Activated CD4-positive, CD25-positive, alpha-beta regulatory T cell treated with anti-CD3 and anti-CD28 coated beads, Interleukin-2, amount 50 U/mL, for 24 hours (primary cell): ENCODE measurements at places on chromosomes 16 and 17.

GRCh38 chr17:29215717-29216116, 30.9 kb upstream of the CRYBA1 start:
- ATAC-seq: no peak

DNA sequence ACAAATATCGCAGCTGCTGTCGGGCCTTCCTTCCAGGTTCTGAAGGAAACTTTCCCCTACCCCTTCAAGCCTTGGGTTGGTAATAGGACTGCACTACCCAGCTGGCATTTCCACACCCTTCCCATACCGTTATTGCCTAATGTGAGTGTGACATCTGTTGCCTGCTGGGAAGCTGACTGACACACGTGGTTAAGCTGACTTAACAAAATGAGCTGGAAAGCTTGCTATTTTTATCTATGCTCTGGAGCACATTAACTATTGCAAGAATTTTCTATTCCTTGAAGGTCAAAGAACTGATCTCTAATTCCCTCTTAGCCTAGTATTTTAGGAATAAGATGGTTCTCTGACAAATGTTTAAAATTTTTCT, 79.5 kb downstream of the PMP22 start:
- ATAC-seq: no peak

GRCh38 chr16:58651965-58652348, 22.3 kb upstream of the CNOT1 start:
- ATAC-seq: no peak

DNA sequence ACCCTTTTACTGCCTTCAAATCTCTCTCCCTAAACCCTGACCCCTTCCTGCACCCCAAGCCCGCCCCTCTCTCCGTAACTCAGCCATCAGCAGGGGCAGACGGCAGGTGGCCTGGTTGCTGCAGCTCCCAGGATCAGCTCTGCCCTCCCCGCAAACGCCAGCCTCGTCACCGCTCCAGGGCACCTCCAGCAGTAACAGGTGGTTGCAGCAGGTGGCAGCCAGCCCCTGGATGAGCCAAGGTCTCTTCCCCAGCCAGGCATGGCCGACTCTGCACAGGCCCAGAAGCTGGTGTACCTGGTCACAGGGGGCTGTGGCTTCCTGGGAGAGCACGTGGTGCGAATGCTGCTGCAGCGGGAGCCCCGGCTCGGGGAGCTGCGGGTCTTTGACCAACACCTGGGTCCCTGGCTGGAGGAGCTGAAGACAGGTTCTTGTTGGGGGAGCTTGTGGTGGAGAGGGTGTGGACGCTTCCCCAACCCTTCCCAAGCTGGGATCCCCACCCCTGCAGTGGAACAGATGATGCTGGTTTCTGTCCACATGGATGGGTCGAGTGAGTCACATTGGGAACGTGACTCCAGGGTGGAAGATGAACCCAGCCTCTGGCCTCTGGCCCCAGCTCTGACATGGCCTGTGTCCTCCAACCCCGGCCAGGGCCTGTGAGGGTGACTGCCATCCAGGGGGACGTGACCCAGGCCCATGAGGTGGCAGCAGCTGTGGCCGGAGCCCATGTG, 558 bp downstream of the HSD3B7 start:
- no peak for ATAC-seq

- ATAC-seq: no peak
These were observed 32.9 kb downstream of the PGS1 start for GRCh38 chr17:78411241-78411857.

- no peak for ATAC-seq
These were observed 483.1 kb upstream of the PSMD7 start for GRCh38 chr16:73813527-73813926.

DNA sequence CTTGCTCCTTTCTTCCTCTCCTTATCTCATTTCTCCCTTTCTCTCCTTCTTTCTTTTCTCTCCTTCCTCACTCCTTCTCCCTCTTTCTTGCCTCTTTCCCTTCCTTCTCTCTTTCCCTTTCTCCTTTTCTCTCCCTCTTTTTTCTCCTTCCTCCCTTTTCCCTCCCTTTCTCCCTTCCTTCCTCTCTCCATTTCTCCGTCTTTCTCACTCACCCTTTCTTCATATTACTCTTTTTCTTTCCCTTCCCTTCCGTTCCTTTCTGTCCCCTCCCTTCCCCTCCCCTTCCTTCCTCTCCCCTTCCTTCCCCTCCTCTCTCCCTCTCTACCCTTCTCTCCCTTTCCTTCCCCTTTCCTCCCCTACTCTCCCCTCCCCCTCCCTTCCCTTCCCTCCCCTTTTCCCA, 240.8 kb downstream of the HS3ST3B1 start:
- ATAC-seq: no peak

- ATAC-seq: no peak
These were observed 696 bp downstream of the C17orf99 start for GRCh38 chr17:78146881-78147280.

GRCh38 chr16:64217789-64218535, 903.9 kb downstream of the CDH11 start:
- no peak for ATAC-seq

- ATAC-seq: no peak
These were observed 34.3 kb downstream of the MYH3 start for GRCh38 chr17:10622617-10623485.

- no peak for ATAC-seq
These were observed 279.0 kb downstream of the SLC39A11 start for GRCh38 chr17:72813481-72813880.

DNA sequence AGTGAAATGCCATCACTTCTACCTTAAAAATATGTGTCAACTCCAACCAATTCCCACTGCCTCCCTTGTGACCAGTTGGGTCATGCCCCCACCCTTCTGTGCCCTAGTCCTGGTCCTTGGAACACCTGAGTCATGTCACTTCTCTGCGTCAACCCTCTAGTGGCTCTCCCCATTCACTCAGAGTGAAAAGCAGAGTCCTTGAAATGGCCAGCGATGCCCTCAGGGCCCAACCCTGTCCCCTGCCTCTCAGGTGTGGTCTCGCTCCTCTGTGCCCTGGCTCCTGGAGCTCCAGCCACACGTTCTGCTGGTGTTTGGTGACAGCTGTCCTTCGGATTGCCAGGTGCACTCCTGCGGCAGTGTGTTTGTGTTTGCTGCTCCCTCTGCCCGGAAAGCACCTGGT, 89.2 kb downstream of the SPECC1 start:
- no peak for ATAC-seq

GRCh38 chr17:14442798-14443528, 142.1 kb downstream of the HS3ST3B1 start:
- ATAC-seq: no peak

DNA sequence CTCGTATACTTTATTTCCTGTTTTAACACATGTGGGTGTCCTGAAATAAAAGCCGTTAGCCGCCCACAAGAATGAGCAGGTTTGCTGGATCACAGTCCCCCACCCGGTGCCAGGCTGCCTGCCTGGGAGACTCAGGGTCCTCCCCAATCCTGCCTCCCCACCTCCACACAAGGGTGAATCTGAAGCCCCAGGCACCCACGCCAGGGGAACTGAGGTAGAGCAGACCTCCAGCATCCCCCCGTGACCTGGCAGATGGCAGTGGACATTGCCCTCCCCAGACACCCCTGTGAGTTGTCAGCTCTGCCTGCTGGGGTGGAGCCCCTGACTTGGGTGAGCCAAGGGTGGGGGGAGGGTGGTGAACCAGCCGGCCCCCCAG, 114.8 kb downstream of the METRNL start:
- ATAC-seq: no peak

GRCh38 chr16:57022445-57022844, 33.1 kb downstream of the NLRC5 start:
- ATAC-seq: no peak

DNA sequence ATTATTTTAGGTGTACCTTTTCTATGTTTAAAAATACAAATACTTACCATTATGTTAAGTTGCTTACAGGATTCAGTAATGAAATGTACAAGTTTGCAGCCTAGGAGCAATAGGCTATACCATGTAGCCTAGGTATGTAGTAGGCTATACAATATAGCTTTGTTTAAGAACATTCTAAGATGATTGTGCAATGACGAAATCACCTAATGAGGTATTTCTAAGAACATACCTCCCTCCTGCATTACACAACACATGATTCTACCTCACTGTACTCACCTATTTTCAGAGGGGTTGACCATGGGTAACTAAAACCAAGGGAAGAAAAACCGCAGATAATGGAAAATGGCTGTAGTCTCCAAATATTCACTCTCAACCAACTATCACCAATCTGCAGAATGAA, 35.3 kb upstream of the TBC1D3K start:
- ATAC-seq: no peak

GRCh38 chr17:10739386-10739785, 9.6 kb upstream of the TMEM220 start:
- ATAC-seq: no peak

DNA sequence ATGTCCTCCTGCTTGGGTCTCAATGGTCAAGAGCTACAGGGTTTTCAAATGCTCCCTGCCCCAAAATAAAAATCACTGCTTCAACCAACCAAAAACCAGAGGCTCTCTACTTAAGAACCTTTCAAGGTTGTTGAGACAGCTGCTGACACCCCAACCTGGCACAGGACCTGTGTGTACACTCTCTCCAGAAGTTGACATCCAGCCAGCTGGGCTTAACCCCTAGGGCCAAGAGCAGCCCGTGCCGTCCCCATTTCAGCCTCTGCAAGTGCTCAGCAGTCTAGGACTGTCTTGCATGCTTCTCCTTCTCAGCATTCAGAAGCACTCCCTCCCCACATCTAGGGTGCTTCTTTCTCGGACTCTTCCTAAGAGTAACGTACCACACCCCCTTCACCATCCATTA, 59.0 kb upstream of the TRAP1 start:
- ATAC-seq: no peak

DNA sequence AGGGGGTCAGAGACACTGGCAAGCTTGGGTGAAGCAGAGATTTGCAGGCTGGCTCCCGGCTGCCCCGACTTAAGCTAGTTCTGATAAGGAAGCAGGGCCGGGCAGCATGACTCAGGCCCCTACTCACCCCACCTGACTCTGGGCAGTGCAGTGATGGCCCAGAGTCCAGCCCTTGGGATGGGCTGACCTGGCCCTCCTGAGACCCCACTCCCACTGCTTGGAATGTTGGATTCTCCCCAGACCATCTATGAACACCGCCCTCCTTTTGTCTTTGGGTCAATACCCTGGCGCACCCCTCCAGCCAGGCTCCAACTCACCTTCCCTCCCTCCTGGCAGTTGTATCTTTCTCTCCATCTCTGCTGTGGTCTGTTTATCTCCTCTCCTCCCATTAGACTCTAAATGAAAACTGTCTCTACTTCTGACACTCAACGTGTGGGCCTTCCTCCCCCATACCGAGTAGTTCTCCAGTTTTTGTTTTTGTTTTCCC, 21.0 kb downstream of the LGALS3BP start:
- no peak for ATAC-seq

DNA sequence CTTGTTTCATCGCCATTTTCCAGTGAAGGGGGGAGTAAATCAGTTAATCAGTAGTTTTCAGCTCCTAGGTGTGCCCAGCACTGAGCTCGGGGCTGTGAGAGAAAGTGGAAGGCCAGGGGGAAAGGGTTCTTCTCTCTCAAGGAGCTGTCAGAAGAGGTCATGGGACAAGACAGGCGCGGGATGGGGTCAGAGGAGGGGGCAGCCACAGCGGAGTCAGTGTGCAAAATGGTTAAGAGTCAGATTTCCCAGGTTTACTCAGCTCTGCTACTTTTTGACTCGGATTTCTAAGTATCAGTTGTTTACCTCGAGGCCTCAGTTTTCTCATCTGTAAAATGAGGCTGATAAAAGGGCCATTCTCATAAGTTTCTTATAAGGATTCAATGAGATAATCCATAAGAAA, 4.3 kb upstream of the XYLT1 start:
- ATAC-seq: no peak

- ATAC-seq: no peak
These were observed 18.5 kb upstream of the KCNG4 start for GRCh38 chr16:84258266-84258665.

- ATAC-seq: no peak
These were observed 1.9 kb upstream of the PER1 start for GRCh38 chr17:8153957-8154607.

DNA sequence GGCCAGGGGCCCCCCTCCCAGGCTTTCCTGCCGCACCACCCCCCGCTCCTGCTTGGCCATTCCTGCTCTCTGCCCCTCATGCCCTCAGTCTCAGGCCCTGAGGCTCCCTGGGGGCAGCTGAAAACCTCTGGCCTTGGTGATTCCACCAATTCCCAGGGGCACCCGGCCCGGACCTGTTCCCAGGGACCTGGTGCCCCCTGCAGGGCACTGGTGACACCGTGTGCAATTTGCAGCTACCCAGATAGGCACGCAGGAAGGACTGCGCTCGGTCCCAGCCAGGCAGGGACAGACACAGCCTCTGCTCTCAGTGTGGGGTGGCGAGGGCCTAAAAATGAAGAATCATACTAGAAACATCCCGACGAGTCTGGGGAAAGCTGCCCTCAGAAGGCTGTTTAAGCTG, 13.4 kb downstream of the WFDC1 start:
- ATAC-seq: no peak

DNA sequence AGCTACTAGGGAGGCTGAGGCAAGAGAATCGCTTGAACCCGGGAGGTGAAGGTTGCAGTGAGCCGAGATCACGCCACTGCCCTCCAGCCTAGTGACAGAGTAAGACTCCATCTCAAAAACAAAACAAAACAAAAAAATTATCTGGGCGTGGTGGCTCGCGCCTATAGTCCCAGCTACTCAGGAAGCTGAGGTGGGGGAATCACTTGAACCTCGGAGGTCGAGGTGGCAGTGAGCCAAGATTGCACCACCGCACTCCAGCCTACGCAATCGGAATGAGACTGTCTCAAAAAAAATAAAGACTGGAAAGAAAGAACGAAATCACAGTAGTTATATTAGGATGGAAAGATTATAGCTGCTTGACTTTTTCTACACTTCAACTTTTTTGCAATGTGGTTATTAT, 18.9 kb downstream of the COG1 start:
- no peak for ATAC-seq

DNA sequence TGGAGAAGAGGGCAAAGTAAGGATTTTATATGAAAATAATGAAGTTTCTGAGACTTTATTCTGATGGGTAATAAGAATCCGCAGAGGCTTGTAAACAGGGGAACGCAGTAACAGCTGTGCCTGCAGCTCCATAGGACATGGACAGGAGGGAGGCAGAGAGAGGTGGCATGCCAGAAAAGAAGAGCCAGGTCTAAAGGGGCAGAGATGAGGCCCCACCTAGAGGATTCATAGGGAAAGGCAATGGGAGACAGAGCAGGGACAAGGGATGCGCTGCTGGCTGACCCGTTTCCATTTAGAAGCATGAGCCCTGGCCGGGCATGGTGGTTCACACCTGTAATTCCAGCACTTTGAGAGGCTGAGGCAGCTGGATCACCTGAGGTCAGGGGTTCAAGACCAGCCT, 340.3 kb upstream of the CDH5 start:
- no peak for ATAC-seq

GRCh38 chr17:62714016-62714777, 86.7 kb downstream of the MRC2 start:
- ATAC-seq: no peak

DNA sequence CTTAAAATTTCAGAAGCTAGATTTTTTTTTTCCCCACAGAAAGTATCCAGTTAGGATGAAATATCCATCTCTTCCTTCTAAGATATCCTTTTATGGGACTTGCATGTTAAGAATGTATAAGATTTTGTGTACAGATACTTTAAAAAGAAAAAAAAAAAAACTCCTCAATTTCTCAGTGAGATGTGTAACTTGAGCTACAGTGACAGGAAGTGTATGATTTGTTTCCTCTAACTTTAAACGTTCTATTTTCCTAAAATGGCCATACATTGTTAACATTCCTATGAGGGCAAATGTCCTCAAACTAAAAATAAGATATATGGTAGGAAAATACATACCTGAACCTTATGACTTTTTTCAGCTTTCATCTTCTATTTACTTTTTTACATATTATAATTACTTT, 8.9 kb downstream of the FBXO47 start:
- no peak for ATAC-seq
